Stimulated activated CD4-positive, alpha-beta T cell treated with anti-CD3 and anti-CD28 coated beads, Interleukin-1b, Interleukin-23, amount 100 ng/mL, for 48 hours (primary cell): ENCODE measurements at places on chromosomes 13 and 19.

- no peak for DNase-seq
These were observed 18.5 kb downstream of the PPP1R12C start for GRCh38 chr19:55098716-55099556.

GRCh38 chr13:110575322-110576069 is 14.0 kb upstream of the RAB20 start:
- DNase-seq: peak; percentile 8

DNA sequence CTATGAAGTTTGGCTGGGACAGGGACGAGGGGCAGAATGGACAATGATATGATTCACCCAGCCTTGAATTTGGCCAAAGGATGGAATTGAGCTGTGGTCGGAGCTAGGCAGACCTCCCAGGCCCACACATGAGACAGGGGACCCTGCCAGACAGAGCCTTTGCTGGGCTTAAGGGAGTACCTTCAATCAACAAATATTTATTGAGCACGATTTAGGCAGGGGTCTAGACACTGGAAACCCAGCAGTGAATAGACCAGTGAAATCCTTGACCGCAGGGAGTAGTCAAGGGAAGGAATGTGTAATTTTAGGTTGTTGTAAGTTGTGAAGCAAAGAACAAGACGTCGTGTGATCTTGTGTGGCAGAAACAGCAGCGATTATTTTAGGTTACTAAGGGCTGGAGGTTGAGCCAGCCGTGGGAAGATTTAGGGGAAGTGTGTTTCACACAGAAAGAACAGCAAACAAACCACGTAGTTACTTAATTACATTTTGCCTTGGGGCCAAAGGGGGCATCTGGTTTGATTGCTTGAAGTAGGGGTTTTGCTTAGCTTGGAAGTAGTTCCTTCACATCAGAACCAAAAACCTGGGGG is 16.9 kb upstream of the AP1M2 start:
- peak; percentile 23 for DNase-seq

DNA sequence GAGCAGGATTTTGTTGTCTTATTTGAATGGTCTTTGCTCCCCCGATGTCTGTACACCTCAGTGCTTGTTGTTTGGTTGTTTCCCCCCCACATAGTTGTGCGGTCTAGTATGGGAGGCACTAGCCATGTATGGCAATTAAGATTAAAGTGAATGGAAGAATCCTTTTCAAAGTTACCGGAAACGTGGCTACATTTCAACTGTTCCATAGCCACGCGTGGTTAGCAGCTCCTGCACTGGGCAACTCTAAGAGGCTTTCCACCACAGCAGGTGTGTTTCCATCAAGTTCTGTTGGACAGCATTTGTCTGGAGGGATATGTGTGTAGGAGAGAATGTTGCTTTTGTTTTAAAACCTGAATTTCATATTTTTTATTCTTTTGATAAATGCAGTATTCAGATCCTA is 247.3 kb downstream of the GGACT start:
- DNase-seq: no peak

- no peak for DNase-seq
These were observed 2.7 kb downstream of the TPP2 start for GRCh38 chr13:102599426-102600012.
